Progenitor cell of endocrine pancreas (in vitro differentiated cells): ENCODE measurements at places on chromosomes 3 and 15.

- H3K4me1 ChIP-seq: peaks cover 4% of the 10 kb centered on the region
- no peaks in the 10 kb centered on the region for H3K27me3 ChIP-seq
- H3K36me3 ChIP-seq: no peaks in the 10 kb centered on the region
- no peak for DNase-seq
Observed at GRCh38 chr3:156332304-156332703, 211.9 kb downstream of the KCNAB1 start.

DNA sequence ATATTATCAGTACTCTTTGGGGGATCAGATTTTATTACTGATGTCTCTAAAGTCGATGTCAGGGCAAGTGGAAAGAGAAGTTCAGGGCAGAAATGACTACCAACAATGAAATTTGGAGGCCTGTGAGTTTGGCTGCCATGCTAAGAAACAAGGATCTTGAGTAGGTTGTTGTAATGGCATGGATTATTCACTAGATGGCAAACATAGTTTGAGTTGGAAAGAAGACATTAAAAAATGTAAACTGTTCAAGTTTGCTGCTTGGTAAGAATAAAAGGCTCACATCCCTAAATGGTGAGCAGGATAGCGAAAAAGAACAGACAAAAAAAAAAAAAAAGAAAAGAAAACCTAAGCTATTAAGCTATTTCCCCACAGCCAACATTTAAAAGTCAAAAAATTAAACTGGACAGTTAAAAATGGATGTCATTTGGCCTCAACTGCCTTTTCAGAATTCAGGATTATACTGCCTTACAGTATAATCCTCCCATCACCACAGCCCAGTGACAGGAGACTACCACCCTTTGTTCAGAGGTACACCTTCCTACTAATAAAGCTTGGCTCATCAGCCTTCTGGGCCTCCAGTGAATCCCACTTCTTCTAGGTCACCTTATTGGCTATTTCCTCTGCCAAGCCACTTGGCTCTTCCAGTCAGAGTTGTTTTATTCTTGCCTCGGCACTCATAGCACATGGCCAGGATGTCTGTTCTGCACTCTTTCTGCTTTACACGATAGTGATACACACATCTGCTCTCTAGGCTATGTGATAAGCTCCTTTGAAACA is 163.7 kb downstream of the PLD1 start:
- H3K4me3 ChIP-seq: no peak overlapping the region
- peaks cover 7% of the 10 kb centered on the region for H3K4me1 ChIP-seq
- H3K27ac ChIP-seq: peak overlapping the region; percentile 70
- DNase-seq: no peak
- peaks cover 48% of the 10 kb centered on the region for H3K36me3 ChIP-seq
- H3K27me3 ChIP-seq: no peaks in the 10 kb centered on the region

DNA sequence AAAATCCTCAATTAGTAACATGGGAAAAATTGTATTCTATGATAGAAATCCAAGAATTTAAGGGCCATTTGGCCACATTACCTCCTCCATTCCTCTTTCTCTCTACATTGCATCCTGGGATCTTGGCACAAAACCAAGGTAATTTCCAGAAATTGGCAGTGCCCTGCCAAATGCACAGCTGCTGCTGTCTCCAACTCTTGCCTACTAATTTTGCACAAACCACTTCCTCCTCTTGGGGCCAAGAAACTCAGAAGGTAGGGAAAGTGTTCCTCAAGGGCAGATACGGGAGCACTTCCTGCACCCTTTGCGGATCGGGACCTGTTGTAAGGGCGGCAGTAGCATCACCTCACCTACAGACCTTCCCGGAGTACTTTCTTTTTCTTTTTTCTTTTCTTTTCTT is 57.8 kb downstream of the MAP3K13 start:
- no peaks in the 10 kb centered on the region for H3K27me3 ChIP-seq
- H3K4me1 ChIP-seq: no peaks in the 10 kb centered on the region
- no peak overlapping the region for H3K27ac ChIP-seq
- H3K36me3 ChIP-seq: no peaks in the 10 kb centered on the region

DNA sequence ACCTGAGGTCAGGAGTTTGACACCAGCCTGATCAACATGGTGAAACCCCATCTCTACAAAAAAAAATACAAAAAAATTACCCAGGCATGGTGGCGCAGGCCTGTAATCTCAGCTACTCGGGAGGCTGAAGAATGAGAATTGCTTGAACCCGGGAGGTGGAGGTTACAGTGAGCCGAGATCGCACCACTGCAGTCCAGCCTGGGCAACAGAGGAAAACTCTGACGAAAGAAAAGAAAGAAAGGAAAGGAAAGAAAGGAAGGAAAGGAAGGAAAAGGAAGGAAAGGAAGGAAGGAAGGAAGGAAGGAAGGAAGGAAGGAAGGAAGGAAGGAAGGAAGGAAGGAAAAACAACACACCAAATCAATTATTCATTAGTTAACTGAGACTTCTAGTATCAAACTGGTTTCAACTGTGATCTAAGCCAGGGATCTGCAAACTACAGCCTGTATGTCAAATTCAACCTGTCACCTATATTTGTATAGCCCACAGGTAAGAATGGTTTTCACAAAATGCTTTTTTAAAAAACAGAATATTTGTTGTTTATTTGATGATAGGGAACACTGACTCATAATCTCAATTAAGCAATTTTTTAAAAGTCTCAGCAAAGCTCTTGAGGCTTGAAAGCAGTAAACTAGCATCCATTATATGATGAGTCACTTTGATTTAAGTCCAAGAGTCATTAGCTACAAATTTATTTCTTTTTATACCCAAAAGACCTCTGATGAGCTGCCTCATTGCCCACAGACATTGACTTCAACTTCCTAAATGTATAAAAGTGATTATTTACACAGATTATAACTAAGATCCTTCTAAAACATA is 127.6 kb downstream of the TBL1XR1 start:
- H3K4me1 ChIP-seq: peaks cover 5% of the 10 kb centered on the region
- H3K4me3 ChIP-seq: no peak overlapping the region
- H3K27me3 ChIP-seq: no peaks in the 10 kb centered on the region
- DNase-seq: no peak

- H3K4me3 ChIP-seq: peak overlapping the region; percentile 48
- H3K27ac ChIP-seq: peak overlapping the region; percentile 95
- peaks cover 81% of the 10 kb centered on the region for H3K4me1 ChIP-seq
- no peak for DNase-seq
Observed at GRCh38 chr3:139534455-139534812, 5.1 kb downstream of the RBP1 start.

DNA sequence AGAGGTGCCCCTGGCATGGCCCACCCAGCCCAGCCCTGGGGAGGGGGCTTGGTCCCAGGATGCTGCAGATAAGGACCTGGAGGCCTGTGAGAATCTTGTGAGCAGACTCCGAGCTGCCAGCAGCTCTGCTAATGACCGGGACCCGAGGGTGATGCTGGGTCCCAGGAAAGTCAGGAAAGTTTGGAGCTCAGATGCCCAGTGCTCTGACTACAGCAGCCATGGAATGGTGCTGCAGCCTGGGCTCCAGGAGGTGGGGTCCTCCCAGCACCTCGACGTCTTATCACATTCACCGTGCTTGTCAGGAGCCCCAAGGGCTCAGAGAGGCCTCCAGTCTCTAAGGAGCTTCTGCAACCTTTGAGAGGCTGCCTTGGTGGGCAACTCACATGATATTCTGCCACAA is 34.3 kb upstream of the ADCY5 start:
- peaks cover 4% of the 10 kb centered on the region for H3K27me3 ChIP-seq
- H3K4me3 ChIP-seq: no peak overlapping the region
- no peak for DNase-seq
- peaks cover 1% of the 10 kb centered on the region for H3K36me3 ChIP-seq
- peaks cover 13% of the 10 kb centered on the region for H3K4me1 ChIP-seq

- no peaks in the 10 kb centered on the region for H3K36me3 ChIP-seq
- H3K27me3 ChIP-seq: no peaks in the 10 kb centered on the region
- H3K27ac ChIP-seq: no peak overlapping the region
- H3K4me3 ChIP-seq: no peak overlapping the region
- peaks cover 30% of the 10 kb centered on the region for H3K4me1 ChIP-seq
- no peak for DNase-seq
Observed at GRCh38 chr3:190302212-190302867, 19.9 kb downstream of the CLDN1 start.

GRCh38 chr3:25019506-25019905 is 408.6 kb upstream of the RARB start:
- no peaks in the 10 kb centered on the region for H3K27me3 ChIP-seq
- peaks cover 7% of the 10 kb centered on the region for H3K4me1 ChIP-seq
- H3K27ac ChIP-seq: no peak overlapping the region

- no peak for DNase-seq
- no peaks in the 10 kb centered on the region for H3K27me3 ChIP-seq
- no peak overlapping the region for H3K4me3 ChIP-seq
- H3K27ac ChIP-seq: peak overlapping the region; percentile 94
- H3K4me1 ChIP-seq: peaks cover 20% of the 10 kb centered on the region
Observed at GRCh38 chr3:58470363-58471024, 21.4 kb upstream of the KCTD6 start.

- peak overlapping the region; percentile 3 for H3K27ac ChIP-seq
- peaks cover 46% of the 10 kb centered on the region for H3K4me1 ChIP-seq
- peaks cover 18% of the 10 kb centered on the region for H3K36me3 ChIP-seq
- DNase-seq: no peak
Observed at GRCh38 chr3:71195492-71195891, 388.0 kb downstream of the FOXP1 start.

DNA sequence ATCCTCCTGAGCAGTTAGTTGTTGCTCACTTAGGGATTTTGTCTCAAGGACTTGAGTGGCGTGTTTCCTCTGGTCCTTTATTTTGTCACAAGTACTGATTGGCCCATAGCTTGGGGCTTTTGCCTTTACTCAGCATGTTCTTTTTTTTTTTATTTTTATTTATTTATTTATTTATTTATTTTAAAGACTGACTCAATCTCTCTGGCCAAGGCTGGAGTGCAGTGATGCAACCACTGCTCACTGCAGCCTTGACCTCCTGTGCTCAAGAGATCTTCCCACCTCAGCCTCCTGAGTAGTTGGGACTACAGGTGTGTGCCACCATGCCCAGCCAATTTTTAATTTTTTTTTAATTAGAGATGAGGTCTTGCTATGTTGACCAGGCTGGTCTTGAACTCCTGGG is 223.9 kb upstream of the TPM1 start:
- no peaks in the 10 kb centered on the region for H3K27me3 ChIP-seq
- H3K4me1 ChIP-seq: peaks cover 26% of the 10 kb centered on the region
- no peak for DNase-seq
- H3K36me3 ChIP-seq: peaks cover 4% of the 10 kb centered on the region

GRCh38 chr3:66336333-66336766 is 115.5 kb downstream of the SLC25A26 start:
- H3K27ac ChIP-seq: no peak overlapping the region
- H3K4me3 ChIP-seq: no peak overlapping the region
- H3K4me1 ChIP-seq: no peaks in the 10 kb centered on the region
- no peaks in the 10 kb centered on the region for H3K27me3 ChIP-seq
- peaks cover 2% of the 10 kb centered on the region for H3K36me3 ChIP-seq

DNA sequence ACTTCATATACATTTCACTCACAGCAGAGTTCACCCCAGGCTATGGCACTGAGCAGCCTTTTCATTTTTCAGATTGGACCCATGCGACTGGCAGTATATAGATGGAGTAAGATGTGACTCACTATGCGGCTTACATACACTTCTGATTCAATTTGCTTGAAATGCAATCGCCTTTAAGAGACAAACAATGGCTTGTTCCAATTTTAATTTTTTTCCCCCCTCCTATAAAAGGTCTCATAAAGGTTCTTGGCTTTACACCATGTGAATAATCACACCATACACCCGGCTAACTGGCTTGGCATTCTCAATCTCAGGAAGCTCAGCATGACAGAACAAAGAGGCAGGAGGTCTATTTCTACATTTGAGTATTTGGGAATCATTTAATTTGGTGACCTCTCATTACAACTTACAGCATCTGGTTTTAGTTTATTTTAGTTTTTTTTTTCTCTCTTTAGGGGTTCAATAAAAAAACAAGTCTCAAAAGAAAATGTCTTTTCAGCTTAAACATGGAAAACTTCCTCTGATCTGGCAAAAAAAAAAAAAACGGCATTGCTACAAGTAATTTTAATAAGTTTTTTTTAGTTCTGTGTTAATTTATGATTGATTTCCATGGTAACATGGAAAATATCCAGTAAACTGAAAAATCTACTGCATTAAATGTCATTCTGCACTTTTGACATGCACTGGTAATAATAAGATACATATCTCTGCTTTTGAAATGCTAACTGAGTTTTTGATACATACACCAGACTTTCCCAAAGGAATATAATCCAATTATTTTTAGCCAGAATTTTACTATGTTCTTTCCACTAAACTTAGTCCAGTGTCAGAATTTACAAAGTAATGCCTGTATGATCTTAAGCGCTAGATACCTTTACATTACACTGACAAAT is 38.8 kb downstream of the GADL1 start:
- no peak overlapping the region for H3K4me3 ChIP-seq
- H3K27ac ChIP-seq: no peak overlapping the region
- no peaks in the 10 kb centered on the region for H3K27me3 ChIP-seq

DNA sequence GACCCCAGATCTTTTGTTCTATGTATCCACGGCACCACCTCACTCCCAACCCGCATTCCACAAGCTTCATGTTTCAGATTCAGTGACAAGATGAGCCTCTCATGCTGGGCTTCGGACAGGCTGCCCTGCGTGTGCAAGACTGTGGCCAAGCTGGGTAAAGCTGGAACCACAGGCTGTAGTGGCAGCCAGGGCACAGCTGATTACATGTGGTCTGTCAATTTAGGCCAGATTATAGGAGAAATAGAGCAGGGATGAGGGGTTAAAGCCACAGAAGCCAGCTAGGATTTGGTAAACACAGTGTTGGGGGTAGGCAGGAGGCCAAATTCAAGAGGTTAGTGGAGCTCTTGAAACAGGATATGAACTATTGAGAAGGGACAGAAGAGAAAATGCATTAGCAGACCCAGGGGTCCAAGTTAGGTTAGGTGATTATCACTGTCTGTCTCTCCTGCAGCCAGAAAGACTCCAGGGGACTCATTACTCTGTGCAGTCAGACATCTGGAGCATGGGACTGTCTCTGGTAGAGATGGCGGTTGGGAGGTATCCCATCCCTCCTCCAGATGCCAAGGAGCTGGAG is 12.9 kb downstream of the SNAPC5 start:
- no peak for DNase-seq
- no peaks in the 10 kb centered on the region for H3K4me1 ChIP-seq
- peaks cover 1% of the 10 kb centered on the region for H3K36me3 ChIP-seq
- H3K4me3 ChIP-seq: no peak overlapping the region
- peak overlapping the region; percentile 17 for H3K27ac ChIP-seq

DNA sequence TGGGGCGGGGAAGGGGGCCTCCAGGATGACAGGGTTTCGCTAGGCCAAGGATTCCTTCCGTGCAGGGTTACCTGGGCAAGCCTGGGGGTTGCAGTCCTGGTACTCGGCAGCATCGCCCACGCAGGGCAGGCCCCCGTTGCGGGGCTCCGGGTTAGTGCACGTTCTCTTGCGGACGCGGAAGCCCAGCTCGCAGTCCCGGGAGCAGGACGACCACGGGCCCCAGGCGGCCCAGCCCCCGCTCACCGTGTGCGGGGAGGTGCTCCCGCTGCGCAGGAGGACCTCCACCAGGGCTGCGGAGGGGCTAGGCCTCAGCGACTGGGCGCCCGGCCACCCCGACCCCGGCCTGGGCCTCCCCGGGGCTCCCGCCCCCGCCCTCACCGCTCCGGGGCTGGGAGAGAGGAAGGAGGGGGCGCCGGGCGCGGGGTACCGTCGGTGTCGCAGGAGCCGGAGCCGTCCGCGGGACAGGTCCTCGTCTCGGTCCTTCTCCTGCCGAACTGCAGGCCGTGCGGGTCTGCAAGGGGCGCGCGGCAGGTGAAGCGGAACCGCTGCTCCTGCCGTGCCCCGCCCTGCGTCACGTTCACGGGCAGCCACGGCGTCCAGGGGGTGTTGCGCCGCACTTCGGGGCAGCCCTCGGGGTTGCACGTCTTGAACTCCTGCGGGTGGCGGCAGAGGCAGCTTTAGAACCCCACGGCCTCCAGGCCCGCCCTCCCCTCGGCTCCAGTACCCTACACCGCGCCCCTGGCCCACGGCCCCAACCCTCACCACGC is 114.6 kb downstream of the SEMA5B start:
- no peaks in the 10 kb centered on the region for H3K36me3 ChIP-seq
- H3K4me3 ChIP-seq: no peak overlapping the region
- peaks cover 3% of the 10 kb centered on the region for H3K27me3 ChIP-seq
- H3K4me1 ChIP-seq: no peaks in the 10 kb centered on the region
- no peak for DNase-seq
